Ovary (tissue), 10 donors: ENCODE measurements at places on chromosomes 13 and 19. TPM values are rescaled to one million over a fixed set of nuclear protein-coding genes. Genes with fewer than 3 reads are reported as not detected.

DNA sequence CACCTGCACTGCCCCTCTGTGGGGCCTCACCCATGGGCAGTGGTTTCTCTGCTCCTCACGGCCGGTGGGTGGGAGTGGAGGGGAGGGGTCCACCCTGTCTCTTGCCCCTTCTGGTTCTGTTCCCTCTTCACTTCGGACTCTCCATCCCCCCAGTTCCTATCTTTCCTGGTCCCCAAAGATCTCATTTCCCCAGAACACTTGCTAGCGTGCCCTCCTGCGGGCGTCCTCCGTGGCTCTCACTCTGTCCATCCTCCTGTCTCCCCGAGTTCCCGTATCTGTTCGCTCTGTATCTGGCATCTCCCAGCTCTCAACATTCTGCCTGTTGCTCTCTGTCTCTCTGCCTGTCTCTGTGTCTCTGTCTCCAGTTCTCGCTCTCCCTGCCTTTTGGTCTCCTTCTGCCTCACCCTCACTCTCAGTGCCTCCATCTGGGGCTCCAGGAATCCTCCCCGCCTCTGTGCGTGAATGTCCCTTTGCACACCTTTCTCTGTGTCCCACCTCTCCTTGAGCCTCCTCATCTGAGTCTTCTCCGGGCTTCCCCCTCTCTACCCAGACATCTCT, 363 bp downstream of the SPIB start:
- no peak for DNase-seq

DNA sequence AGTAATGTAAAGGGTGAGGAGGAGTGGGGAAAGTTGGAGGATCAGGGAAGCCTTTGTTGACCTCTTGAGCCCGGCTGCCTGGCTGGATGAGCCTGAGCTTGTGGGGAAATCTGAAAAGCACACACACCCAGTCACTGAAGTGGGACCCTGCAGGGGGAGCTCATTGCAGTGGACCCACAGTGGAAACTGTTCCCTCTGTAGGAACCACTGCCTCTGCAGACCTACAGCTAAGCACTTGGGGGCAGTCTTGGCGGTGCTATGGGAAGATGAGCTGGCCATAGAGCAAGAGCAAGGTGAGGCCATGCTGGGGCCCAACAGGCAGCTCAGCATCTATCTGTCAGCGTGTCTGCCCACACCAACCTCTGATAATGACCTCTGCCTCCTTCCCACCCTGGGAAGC, 294.8 kb downstream of the TSHZ3 start:
- no peak for DNase-seq

DNA sequence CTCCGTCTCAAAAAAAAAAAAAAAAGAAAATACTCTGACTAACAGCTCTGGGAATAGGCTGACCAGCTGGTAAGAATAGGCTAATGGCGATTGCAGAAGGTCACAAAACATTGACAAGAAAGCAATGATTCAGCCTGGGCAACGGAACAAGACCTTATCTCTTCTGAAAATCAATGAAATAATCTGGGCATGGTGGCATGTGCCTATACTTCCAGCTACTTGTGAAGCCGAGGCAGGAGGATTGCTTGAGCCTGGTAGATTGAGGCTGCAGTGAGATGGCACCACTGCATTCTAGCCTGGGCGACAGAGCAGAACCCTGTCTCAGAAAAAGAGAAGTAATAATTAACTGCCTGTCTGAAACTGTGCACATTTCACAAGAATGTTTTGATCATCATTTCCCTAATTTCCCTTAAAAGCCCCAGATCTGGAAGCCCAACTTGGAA, 18.8 kb upstream of the MTRF1 start:
- DNase-seq, result no peak

DNA sequence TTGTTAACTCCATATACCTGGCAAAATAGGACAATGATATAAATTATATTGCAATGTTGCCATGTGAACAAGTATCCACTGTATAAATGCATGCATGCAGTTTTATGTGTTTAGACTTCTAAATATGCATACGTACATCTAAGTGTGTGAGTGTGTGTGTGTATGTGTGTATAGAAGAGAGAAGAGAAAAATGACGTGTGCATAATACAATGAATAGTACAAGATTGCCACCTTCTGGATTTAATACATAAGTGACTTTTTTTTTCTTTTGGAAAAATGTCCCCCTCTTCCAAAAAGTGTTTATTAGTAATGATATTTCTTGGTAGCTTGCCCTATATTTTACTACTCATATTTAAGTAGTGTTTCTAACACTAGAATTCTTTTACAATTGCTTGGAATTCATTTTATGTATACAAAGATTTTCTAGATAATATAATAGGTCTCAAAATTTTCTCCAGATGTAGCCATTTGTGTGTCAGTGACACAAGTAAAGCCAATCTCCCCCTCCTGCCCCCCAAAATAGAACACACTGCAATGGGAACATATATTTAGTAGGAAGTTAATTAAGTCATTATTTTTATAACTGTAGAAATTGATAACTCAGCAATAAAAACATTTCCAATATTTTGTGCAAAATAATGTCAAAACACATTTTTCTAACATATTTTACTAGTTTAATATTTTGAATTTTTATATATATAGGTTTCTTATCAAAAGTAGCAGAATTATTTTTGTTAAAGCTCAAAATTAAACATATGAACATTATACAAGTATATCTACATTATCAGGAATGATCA, 783.3 kb upstream of the ATXN8OS start:
- no peak for DNase-seq

DNA sequence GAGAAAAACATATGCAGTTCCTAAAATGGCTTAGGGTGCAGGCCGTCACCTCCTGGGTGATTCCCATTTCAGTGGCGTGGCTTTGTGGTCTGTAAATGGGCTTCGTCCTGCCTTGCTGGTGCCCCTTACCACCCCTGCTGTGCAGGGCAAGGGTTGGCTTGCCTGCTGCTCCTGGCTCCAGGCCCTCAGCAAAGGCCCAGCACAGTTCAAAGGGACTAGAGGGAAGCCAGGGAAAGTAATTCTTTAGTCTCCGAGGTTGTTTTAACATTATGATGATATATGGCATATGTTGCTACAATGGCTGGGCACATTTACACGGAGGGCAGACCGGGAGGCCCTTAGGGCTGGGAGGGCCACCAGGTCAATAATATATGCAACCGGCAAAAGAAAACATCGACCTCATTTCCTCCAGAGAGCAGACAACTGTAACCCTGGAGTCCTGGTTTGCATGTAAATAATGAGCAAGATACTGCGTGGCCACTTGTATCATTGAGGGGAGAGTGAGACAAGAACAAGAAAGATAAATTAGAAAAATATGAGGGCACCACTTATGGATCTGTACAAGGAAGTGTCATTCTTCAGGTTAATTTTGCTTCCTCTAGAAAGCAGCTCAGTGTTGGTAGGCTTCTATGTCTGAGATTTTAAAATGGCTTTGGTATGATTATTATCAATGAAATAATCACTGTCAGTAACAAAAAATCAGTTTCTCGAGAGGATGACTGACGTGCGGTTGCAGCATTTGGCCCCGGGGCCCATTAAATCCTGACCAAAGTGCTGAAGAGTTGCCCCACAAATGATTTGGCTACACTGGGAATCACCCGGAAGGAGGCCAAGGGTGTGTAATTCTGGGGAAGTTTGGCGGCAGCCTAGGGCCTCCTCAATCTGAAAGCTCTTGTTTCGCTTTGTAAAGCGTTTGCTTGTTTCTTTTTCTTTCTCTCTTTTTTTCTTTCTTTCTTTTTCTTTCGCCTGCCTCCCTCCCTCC, 32.8 kb upstream of the URI1 start:
- no peak for DNase-seq

DNA sequence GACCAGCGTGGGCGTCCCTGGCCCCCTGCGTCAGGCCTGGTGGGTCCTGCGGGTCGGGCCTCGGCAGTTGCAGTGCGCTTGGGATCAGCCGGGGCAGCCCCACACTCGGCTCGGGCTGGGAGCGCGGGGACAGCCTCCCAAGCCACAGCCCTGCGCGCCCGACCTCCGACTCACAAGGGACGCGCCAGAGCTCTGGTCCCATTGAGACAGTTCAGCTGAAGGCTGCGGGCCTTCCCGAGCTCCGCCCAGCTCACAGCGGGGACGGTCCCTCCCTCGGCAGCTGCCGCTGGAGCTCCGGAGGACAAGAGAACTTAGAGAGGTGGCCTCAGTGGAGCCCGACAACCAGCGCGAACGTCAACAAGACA, 45.7 kb upstream of the ZNF730 start:
- peak; percentile 31 for DNase-seq

ZNF580 gene
- 65.3 TPM for total RNA-seq

PGLYRP2 gene
- total RNA-seq, result not detected

HRC gene
- 0.36 TPM for total RNA-seq
